ENCODE measurements at places on chromosomes 1 and 21. TPM values are rescaled to one million over a fixed set of nuclear protein-coding genes. Genes with fewer than 3 reads are reported as not detected.

DNA sequence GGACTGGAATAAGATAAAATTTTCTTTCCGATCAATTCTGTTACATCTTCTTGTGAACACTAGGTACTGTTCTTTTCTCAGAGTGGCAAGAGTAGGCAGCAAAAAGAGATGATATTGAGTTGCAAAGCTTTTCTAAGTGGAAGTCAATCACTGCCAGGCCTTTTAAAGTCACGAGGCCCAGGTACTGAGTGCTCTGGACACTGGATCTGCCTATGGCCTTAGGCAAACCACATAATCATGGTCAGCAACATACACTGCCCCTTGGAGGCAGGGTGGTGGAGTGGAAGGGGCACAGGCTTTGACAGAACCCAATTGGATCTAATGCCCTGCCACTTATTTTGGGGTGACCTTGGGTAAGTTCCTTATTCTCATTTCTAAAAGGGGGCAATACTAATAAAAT lies 41.5 kb downstream of the TSEN15 start:
- no peaks in the 10 kb centered on the region for H3K36me3 ChIP-seq
- no peak overlapping the region for H3K27ac ChIP-seq
- H3K4me1 ChIP-seq, result no peaks in the 10 kb centered on the region
- DNase-seq, result no peak

DNA sequence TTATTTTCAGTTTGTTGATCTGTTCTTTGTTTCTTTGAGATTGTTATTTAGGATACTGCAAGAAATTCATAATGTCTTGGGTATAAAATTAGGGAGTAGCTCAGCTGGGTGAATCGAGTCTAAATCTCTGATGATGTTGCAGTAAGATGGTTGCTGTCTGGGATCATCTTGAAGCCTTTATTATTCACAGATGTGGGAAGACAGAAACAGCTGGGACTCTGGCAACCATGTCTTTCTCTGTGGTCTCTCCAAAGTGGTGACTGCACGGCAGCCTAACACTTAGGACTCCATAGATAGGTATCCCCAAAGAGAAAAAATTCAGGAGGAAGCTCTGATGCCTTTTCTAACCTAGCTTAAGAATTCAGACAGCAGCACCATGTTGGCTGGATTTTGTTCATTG lies 52.7 kb downstream of the RAP1A start:
- H3K4me1 ChIP-seq, result peaks cover 19% of the 10 kb centered on the region
- no peak overlapping the region for H3K4me3 ChIP-seq
- no peaks in the 10 kb centered on the region for H3K27me3 ChIP-seq
- H3K27ac ChIP-seq, result no peak overlapping the region
- DNase-seq, result no peak
- no peaks in the 10 kb centered on the region for H3K36me3 ChIP-seq

DNA sequence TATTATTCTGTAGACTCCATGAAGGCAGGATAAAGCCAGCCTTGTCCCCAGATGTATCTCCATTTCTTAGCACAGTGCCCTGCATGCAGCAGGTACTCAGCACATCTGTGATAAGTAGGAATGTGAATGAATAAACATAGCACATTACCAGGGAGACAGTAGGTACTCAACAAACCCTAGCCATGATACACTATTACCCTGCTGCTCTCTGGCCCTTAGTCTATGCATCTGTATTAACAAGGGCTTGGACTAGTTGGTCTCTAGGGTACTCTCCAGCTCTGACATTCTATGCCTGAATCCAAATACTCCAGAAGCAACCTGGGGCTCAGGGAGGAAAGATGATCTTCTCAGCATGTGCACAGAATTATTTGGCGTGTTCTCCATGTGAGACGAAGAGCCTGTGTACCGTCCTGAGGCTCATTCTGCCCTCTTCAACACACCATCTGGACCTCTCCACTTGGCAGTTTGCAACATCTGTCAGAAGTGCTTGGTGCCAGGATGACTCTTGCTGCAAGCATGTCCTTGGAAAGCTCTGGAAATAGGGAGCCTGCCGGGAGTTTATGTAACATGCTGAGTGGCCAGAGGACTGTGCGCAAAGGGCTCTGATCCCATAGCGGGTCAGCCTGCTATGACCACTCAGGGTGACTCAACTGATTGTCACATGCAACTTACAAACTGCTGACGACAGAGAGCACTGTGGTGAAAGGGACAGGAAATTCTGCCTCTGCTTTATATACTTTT lies 228.2 kb upstream of the USP24 start:
- no peaks in the 10 kb centered on the region for H3K27me3 ChIP-seq
- no peak overlapping the region for H3K4me3 ChIP-seq
- peak; percentile 87 for DNase-seq
- no peaks in the 10 kb centered on the region for H3K36me3 ChIP-seq

GRCh38 chr1:201164645-201165044 lies 10.4 kb upstream of the TMEM9 start:
- peaks cover 21% of the 10 kb centered on the region for H3K4me1 ChIP-seq
- no peaks in the 10 kb centered on the region for H3K36me3 ChIP-seq
- peak overlapping the region; percentile 30 for H3K27ac ChIP-seq
- DNase-seq, result no peak

DNA sequence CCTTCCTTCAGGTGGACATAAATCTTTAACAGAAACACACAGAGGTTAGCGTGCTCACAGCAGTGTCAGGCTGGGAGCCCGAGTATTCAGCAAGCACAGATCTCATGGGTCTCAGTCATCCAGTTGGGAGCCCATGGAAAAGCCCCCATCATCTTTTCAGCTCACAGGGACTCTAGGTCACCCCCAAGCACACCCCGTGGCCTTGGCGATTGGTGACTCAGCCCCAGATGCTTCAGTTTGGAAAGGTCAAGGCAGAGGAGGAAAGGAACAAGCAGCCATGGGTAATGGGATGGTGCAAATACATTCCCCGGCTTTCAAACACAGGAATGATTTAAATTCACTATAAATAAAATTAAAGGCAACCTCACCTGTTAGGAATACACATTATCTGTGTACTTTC lies 88.9 kb downstream of the PGBD5 start:
- no peak overlapping the region for H3K4me3 ChIP-seq
- no peaks in the 10 kb centered on the region for H3K27me3 ChIP-seq
- H3K36me3 ChIP-seq, result no peaks in the 10 kb centered on the region

- no peaks in the 10 kb centered on the region for H3K36me3 ChIP-seq
- peak overlapping the region; percentile 75 for H3K27ac ChIP-seq
- H3K27me3 ChIP-seq, result no peaks in the 10 kb centered on the region
- no peak overlapping the region for H3K4me3 ChIP-seq
Observed at GRCh38 chr1:168469690-168470089, 74.1 kb downstream of the XCL2 start.

GRCh38 chr1:6811583-6811982 lies 26.3 kb downstream of the CAMTA1 start:
- no peaks in the 10 kb centered on the region for H3K27me3 ChIP-seq
- H3K4me3 ChIP-seq, result no peak overlapping the region
- no peak for DNase-seq
- no peak overlapping the region for H3K27ac ChIP-seq
- peaks cover 24% of the 10 kb centered on the region for H3K4me1 ChIP-seq
- H3K36me3 ChIP-seq, result no peaks in the 10 kb centered on the region

DNA sequence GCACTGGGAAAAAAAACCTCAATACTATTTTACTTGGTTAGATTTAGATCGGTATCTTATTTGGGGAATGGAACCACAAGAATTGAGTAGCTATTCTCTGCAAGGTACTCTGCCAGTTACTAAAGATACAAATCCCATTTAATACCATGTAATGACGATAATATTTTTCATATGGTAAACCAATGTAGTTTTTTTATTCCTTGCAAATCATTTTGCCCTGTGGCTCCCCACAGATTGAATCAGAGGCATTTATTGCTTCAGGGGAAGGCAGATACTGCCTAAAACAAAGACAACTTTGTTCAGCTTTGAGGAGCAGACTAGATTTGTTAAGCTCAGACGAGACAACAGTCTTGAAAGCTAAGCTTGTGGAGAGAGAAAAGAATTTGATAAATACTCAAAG lies 226.7 kb upstream of the RUNX1 start:
- no peaks in the 10 kb centered on the region for H3K36me3 ChIP-seq
- no peak overlapping the region for H3K4me3 ChIP-seq
- DNase-seq, result no peak
- H3K4me1 ChIP-seq, result no peaks in the 10 kb centered on the region

GRCh38 chr1:160876311-160876710 lies 8.7 kb downstream of the ITLN1 start:
- no peaks in the 10 kb centered on the region for H3K4me1 ChIP-seq
- peaks cover 3% of the 10 kb centered on the region for H3K27me3 ChIP-seq
- no peak for DNase-seq

GRCh38 chr1:184408580-184408979 lies 21.8 kb downstream of the C1orf21 start:
- no peak for DNase-seq
- H3K4me1 ChIP-seq, result peaks cover 66% of the 10 kb centered on the region
- peak overlapping the region; percentile 43 for H3K27ac ChIP-seq
- no peaks in the 10 kb centered on the region for H3K36me3 ChIP-seq

DNA sequence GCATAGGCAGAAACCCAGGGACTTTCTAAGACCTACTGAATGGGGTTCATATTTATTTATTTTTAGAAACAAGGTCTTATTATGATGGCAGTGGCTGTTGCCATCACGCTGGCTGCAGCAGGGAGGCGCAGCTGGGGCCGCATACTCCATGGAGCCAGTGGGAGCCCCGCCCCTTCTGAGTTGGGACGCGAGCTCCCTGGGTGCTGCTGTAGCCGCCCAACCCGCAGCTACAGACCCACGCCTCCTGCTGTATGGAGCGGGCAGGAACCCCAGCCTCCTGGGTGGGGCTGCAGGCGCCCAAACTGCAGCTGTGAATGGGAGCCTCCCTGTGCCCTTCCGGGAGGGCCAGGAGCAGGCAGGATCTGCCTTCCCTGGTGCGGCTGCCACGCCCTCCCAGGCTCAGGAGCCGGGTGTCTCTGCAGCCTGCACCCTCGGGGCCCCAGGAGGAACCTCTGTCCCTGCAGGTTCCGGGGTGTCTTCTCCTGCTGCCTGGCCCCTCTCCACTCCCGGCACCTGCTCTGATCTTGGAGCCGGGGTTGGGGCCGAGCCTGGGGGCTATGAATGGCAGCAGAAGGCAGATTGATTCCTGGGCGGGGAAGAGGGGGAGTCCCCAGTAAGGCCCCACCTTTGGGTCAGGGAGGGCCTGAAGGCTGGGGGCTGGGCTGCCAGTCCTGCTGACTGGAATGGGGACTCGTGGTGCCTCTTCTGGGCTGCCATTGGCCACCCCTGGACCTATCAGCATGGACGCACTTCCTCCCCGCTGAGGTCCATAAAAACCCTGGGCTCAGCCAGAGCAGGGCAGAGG lies 66.5 kb upstream of the LRRN2 start:
- H3K4me1 ChIP-seq, result no peaks in the 10 kb centered on the region
- H3K36me3 ChIP-seq, result no peaks in the 10 kb centered on the region
- peaks cover 8% of the 10 kb centered on the region for H3K27me3 ChIP-seq

- peaks cover 22% of the 10 kb centered on the region for H3K36me3 ChIP-seq
- H3K4me1 ChIP-seq, result no peaks in the 10 kb centered on the region
- no peak overlapping the region for H3K4me3 ChIP-seq
- no peak for DNase-seq
- no peak overlapping the region for H3K27ac ChIP-seq
Observed at GRCh38 chr1:226384717-226385116, 23.2 kb downstream of the PARP1 start.

GRCh38 chr1:150995896-150996295 lies 10.8 kb downstream of the MINDY1 start:
- peak; percentile 78 for DNase-seq
- peaks cover 11% of the 10 kb centered on the region for H3K4me1 ChIP-seq
- H3K4me3 ChIP-seq, result peak overlapping the region; percentile 13
- no peaks in the 10 kb centered on the region for H3K27me3 ChIP-seq

DNA sequence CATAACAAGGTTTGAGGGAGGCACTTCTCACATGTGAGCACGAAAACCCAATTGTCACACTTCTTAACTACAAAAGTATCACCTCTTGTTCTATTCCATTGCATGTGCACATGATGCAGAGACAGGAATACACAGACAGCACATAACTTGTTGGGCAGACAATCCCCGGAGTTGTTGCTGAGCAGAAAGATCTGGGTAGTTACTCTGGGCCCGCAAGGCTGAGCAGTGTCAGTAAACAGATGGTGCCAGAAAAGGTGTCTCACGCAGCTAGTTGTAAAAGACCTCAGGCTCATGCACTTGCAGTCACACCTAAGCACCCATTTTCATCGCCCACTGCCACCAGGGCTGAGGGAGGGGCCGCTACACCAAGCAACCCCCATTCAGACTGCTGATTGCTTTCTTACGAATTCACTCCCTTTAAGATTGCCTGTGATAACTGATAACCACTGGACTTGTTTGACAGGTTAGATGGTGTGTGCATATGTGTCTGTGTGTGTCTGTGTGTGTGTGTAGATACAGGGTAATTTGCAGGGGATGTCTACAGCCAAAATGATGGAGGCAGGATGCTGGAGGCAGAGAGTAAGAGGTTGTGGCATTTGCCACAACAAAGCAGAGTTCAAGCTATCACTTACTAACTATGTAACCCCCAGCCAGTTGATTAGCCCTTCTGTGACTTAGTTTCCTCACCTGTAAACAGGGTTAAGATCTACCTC lies 4.2 kb downstream of the LGR6 start:
- no peak overlapping the region for H3K27ac ChIP-seq
- no peaks in the 10 kb centered on the region for H3K27me3 ChIP-seq
- no peak overlapping the region for H3K4me3 ChIP-seq
- no peaks in the 10 kb centered on the region for H3K36me3 ChIP-seq
- no peak for DNase-seq

DNA sequence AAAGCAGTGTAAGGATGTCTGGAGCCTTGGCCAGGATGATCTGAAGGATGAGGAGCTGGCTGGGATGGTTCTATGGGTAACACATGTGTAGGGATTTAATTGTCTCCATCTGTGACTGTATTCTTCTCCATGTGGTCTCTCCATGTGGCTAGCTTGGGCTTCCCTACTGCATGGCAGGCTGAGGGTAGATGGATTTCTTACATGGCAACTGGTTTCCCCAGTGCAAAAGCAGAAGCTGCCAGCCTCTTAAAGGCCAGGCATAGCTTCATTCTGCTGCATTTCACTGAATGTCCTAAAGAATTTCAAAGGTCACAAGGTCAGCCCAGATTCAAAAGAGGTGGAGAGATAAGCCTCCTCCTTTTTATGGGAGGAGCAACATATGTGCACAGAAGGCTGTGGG lies 61.7 kb downstream of the XCL2 start:
- no peak for DNase-seq
- H3K36me3 ChIP-seq, result no peaks in the 10 kb centered on the region
- no peak overlapping the region for H3K4me3 ChIP-seq
- H3K27ac ChIP-seq, result no peak overlapping the region

DNA sequence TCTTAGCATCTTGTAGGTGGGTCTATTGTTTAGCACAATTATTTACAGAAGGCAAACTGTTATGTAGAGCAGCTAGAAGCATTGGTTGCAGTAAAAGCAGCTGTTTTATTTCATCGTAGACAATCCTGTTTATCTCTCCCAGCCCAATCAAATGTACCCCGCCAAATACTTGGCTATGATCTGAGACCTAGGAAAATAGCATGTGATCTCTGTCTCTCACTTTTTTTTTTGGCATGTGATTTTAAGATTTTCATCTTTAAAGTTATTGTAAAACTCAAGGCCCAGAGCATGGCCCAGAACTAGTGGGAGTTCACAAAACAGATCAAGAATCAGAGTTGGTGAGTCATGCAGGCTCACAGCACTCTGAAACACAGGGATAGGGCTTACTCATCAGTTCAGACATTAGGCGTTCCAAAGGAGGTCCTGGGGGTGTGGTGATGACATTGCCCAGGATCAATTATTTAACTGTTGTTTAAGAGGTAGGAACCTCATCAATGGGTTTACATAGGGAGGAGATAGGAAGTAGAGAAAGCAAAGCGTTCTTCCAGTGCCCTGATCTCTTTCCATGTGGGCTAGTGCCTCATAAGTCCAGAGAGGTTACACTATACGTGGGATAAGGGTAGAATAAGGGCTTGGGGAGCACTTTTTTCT lies 40.2 kb downstream of the TBX19 start:
- no peak overlapping the region for H3K4me3 ChIP-seq
- no peaks in the 10 kb centered on the region for H3K27me3 ChIP-seq
- H3K36me3 ChIP-seq, result no peaks in the 10 kb centered on the region
- H3K4me1 ChIP-seq, result peaks cover 8% of the 10 kb centered on the region

MYBPH gene
- 563 TPM for total RNA-seq

ADAMTSL4 gene
- total RNA-seq, result 109 TPM

PKN2 gene
- 21.2 TPM for total RNA-seq

SPRR5 gene
- not detected for total RNA-seq

Data from psoas muscle (tissue), 8 donors.